ENCODE measurements at places on chromosomes 13 and 19.
A peak's percentile ranks its signal among the peaks of the same experiment; 100 is the strongest.

DNA sequence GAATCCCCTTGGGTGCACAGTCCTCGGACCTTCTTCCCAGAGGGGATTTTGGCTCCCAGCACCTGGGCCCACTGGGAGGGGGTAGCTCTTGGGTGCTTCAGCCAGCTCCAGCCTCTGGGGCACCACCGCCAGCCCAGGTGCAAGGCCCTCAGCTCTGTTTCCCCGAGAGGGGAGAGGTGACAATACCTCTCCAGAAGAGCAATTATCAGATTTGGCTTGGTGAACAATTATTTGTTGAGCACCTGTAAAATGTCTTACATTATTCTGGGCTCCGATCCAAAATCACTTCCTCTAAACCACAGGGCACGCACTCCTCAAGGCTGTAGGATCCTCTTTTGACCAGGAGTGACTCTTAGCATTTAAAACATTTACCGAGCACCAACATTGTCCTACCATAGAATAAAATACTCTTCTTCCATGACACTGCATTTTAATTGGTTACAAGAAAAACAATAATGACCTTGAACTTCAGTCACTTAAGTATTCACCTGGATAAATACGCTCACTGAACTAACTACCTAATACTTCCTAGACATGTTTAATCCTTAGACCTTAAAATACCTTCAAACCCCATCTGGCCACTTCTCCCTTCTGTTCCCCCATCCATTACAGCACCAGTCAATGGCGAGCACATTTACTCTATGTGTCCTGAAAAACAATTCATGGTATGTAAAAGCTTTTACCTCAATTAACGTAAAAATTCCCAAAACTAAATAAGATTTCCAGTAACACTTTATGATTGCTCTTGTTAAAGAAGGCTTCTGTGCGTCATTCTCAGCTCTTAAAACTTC, 54.8 kb downstream of the ABCC4 start:
- no peak for DNase-seq

GRCh38 chr19:13951799-13952153, 533 bp upstream of the DCAF15 start:
- no peak for DNase-seq

GRCh38 chr19:3163230-3163886, 15.2 kb upstream of the S1PR4 start:
- DNase-seq = peak; percentile 69

- DNase-seq = no peak
Observed at GRCh38 chr19:7845390-7846154, 15.6 kb downstream of the EVI5L start.

DNA sequence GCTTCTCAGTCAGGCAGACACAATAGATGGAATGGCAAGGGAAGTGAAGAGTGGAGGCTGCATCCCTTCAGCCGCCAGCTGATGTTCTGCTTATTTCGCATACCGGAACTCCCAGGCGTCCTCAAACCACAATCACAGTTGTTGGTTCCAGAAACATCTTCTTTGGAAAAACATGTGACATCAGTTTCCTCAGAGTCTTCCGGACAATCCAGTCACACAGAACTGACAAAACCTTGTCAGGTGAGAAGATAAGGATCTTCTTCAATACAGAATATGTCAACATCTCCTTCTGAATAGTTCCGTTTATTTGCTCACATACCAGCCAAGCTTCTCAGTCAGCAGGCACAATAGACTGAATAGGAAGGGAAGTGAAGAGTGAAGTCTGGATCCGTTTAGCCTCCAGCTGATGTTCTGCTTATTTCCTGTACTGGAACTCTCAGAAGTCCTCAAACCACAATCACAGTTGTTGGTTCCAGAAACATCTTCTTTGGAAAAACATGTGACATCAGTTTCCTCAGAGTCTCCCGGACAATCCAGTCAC, 45.1 kb upstream of the CEACAM21 start:
- peak; percentile 31 for DNase-seq

DNA sequence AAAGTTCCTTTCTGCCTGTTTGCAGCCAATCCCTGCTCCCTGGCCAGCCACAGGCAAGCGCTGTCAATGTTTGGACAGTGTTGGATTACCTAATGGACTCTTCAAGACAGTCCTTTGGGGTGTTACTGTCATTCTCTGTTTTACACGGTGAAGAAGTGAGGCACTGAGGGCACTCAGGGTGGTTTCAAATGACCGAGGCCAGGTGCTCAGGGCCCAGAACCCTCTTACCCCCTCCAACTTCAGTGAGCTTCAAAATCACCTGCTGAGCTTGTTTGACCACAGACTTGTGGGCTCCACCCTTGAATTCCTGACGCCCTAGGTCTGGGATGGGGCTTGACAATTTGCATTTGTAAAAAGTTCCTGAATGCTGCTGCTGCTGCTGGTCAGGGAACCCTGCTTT, 97.9 kb downstream of the GGACT start:
- DNase-seq = no peak
